Neuronal stem cell (in vitro differentiated cells): ENCODE measurements at places on chromosomes 1 and 21.
A peak's percentile ranks its signal among the peaks of the same experiment; 100 is the strongest.

GRCh38 chr1:116834595-116834994 lies 75.1 kb upstream of the PTGFRN start:
- H3K27me3 ChIP-seq, result no peaks in the 10 kb centered on the region
- peaks cover 14% of the 10 kb centered on the region for H3K4me1 ChIP-seq
- H3K4me3 ChIP-seq, result no peak overlapping the region
- no peak overlapping the region for H3K27ac ChIP-seq

DNA sequence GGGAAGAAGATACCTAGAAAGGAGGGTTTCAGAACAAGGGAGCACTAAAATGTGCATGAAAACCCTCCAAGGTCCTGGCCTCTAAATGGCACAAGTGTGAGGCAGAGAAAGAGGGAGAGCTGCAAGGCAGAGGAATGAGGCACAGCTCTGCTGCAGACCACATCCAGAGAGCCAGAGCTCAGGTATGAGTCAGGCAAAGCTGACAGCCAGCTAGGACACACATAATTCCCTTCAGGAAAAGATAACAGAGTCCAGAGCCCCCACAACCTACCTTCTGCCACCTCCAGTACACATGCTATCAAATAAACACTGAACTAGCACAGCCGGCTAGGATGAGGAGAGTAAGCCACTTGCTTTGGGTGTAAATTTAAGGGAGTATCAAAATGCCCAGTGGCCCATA lies 62.2 kb downstream of the HSF2BP start:
- H3K36me3 ChIP-seq, result no peaks in the 10 kb centered on the region
- H3K4me3 ChIP-seq, result no peak overlapping the region
- H3K4me1 ChIP-seq, result peaks cover 2% of the 10 kb centered on the region
- DNase-seq, result no peak

DNA sequence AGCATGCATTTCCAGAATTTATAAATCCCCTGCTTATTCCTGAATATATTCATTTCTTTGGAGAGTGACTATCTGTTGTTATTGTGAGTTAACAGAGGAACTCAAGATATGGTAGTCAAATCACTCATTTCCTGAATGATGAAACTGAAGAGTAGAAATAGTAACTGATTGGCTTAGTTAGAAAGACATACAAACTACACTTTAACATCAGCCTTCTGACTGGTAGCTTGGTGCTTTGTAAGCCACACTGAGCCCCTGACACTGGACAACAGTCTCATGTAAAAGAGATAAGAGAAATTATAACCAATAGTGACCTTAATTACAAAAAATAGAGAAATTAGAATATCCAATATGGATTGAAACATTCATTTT lies 4.8 kb downstream of the GBP7 start:
- no peaks in the 10 kb centered on the region for H3K27me3 ChIP-seq
- H3K4me1 ChIP-seq, result no peaks in the 10 kb centered on the region
- H3K36me3 ChIP-seq, result no peaks in the 10 kb centered on the region
- no peak for DNase-seq

DNA sequence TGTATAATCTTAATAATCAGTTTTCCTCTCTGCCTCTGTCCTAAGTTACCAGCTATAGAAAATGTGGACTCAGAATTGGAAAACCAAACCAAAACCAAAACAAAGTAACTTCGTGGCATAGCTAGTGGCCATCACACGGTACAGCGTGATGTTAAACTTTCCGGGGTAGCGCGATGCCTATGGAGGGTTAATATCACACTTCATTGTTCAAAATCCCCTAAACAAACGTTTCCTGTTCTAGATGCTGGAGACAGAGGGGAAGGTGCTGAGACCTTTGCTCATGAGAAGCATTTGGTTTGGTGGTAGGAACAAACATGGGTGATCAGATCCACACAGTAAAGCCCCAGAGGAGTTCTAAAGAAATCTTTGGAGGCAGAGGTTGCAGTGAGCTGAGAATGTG lies 4.9 kb downstream of the AADACL4 start:
- H3K4me1 ChIP-seq, result no peaks in the 10 kb centered on the region
- H3K27ac ChIP-seq, result no peak overlapping the region
- H3K4me3 ChIP-seq, result no peak overlapping the region
- no peaks in the 10 kb centered on the region for H3K27me3 ChIP-seq

DNA sequence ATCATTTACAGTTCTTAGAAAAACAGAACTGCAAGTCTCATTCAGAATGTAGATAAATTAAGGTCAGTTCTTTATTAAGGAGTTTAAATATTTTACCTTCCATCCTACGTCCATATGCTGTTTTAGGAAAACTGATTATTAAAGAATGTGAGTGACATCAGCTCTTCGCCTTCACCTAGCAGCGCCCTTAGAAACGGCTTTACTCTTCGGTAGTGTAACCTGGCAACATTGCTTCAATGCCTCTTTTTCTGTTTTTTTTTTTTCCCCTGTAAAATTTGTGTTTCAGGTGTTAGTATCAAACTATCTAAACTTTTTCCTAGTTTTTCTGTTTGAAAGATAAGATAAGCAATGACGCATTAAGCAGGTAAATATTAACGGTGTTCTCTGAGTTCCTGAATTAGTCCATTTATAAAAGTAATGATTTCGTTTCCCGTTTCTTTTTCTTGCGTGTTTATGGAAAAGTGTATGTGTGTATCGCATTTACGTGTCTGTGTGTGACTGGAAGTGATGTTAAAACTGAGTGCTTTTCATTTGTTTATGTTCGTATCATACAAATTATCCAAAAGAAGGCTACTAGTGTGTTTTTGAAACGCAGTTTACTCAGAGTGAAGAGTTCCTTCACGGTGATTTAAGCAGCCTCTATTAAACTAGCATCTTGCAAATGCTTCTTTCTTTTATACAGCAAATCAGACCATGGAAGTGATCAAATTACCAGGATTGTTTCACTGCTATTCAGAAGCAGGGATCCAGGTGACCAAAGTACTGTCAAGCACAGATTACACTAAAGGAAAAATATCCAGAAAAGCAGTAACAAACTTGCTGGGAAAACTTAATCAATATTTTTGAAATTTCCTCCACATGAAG lies 139.0 kb downstream of the SDCCAG8 start:
- no peaks in the 10 kb centered on the region for H3K36me3 ChIP-seq
- peaks cover 17% of the 10 kb centered on the region for H3K4me1 ChIP-seq
- H3K4me3 ChIP-seq, result no peak overlapping the region
- no peak overlapping the region for H3K27ac ChIP-seq

- no peaks in the 10 kb centered on the region for H3K36me3 ChIP-seq
- H3K27me3 ChIP-seq, result no peaks in the 10 kb centered on the region
- no peak overlapping the region for H3K27ac ChIP-seq
- H3K4me3 ChIP-seq, result no peak overlapping the region
- no peak for DNase-seq
These were observed 59.8 kb upstream of the SLC35F3 start for GRCh38 chr1:233844692-233845091.

DNA sequence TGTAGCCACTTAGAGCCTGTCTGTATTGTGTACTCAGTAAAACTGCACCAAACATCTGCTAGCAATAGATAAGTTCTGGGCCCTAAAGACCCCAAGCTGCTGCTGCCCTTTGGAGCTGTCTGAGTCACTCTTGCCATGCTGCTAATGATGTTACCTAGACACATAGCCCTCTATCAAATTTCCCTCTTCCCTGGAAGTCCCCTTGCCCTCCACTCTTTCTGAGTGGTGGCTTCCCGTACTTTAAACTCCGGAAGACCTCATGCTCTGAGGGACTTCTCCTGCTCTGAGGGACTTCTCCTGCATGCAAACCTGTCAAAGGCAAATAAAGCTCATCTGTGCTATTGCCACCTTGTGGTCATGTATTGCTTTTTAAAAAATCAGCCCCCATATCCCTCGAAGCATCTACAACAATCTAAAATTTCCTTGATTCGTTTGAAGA lies 34.0 kb downstream of the FH start:
- no peaks in the 10 kb centered on the region for H3K27me3 ChIP-seq
- H3K4me3 ChIP-seq, result no peak overlapping the region
- H3K36me3 ChIP-seq, result no peaks in the 10 kb centered on the region
- DNase-seq, result no peak

DNA sequence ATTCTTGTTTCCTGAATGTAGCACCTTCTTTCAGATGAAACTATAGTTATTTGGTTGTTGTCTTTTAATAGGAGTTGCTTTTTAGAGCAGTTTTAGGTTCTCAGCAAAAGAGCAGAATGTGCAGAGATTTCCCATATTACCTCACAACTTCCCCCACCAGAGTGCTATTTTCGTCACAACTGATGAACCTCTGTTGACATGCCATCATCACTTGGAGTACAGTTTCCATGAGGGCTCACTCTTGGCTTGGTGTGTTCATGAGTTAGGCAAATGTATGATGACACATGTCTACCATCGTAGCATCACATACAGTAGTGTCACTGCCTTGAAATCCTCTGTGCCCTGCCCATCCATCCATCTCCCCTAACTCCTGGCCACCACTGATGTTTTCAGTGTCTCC lies 3.7 kb downstream of the IBA57 start:
- no peak for DNase-seq
- H3K27me3 ChIP-seq, result no peaks in the 10 kb centered on the region
- no peaks in the 10 kb centered on the region for H3K36me3 ChIP-seq
- no peak overlapping the region for H3K27ac ChIP-seq
- peaks cover 5% of the 10 kb centered on the region for H3K4me1 ChIP-seq

DNA sequence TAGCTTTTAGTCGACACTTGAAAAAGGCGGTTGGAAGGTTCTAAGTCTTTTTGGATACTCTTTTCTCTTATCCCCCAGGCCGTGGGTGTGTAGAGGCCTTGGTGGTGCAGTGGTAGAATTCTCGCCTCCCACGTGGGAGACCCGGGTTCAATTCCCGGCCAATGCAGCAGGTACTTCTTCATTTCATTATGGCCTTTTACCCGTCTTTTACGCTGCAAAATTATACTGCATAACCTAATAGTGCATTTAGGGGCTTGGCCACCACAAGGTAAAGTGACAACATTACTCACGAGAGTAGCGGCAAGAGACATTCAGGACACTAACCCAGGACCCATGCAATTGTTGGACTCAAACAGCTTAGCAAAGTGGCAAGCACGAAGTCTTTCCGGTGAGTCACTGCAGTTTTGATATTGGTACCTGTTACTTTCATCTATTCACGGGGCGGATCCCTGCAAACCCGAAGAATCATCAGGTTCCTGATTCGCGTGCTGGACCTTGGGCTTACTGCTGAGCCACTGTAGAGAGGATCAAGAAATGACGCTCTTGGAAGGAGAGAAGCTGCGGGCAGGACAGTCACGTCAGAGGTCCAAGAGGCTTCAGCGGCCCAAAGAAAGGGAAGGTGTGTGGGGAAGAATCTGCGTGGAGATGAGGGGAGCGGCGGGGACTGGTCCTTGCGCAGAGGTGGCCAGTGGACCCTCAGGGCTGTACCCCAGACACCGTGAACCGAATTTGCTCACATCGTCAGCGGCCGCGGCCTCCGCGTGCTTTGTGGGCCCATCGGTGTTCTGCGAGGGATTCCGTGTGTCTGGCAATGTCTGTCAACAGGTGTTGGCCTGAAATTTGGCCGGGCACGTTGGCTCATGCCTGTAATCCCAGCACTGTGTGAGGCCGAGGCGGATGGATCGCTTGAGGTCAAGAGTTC lies 12.9 kb upstream of the RNU1-4 start:
- no peaks in the 10 kb centered on the region for H3K4me1 ChIP-seq
- DNase-seq, result no peak
- H3K36me3 ChIP-seq, result no peaks in the 10 kb centered on the region
- H3K27me3 ChIP-seq, result peaks cover 2% of the 10 kb centered on the region
- peak overlapping the region; percentile 0 for H3K4me3 ChIP-seq
- no peak overlapping the region for H3K27ac ChIP-seq

DNA sequence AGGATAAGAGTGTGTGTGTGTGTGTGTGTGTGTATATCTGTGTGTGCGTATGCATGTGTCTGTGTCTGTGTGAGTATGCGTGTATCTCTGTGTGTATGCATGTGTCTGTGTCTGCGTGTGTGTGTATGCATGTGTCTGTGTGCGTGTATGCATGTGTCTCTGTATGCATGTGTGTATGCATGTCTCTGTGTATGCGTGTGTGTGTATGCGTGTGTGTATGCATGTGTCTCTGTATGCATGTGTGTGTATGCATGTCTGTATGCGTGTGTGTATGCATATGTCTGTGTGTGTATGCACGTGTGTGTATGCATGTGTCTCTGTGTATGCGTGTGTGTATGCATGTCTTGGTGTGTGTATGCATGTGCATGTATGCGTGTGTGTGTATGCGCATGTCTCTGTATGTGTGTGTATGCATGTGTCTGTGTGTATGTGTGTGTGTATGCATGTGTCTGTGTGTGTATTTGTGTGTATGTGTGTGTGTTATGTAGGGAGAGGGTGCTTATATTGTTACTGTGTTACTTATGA lies 247.8 kb downstream of the DYRK1A start:
- H3K4me1 ChIP-seq, result no peaks in the 10 kb centered on the region
- no peaks in the 10 kb centered on the region for H3K36me3 ChIP-seq
- no peaks in the 10 kb centered on the region for H3K27me3 ChIP-seq
- peak overlapping the region; percentile 60 for H3K4me3 ChIP-seq

DNA sequence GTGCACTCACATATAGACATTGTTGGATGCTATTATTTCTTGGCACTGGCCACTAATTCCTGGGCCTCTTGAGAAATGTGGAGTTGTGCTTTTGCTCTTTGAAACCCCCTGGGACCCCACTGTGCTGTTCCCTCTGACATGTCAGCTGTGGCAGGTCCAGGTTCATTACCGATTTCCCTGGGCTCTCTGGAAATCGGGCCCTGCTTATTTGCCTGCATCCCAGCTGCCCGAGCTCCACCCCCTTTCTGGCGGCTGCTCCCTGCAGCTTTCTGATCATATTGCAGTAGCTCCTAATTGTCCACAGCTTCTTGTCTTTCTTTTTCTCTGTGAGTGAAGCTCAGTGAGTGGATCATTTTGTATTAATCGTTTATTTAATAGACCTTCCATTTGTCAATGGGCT lies 183.7 kb upstream of the FAM78B start:
- no peaks in the 10 kb centered on the region for H3K4me1 ChIP-seq
- DNase-seq, result no peak
- no peak overlapping the region for H3K4me3 ChIP-seq
- H3K27me3 ChIP-seq, result no peaks in the 10 kb centered on the region
- H3K27ac ChIP-seq, result no peak overlapping the region

GRCh38 chr1:185601189-185601588 lies 133.0 kb upstream of the HMCN1 start:
- DNase-seq, result no peak
- no peak overlapping the region for H3K27ac ChIP-seq
- no peak overlapping the region for H3K4me3 ChIP-seq
- no peaks in the 10 kb centered on the region for H3K4me1 ChIP-seq
